NCI-H187 treated with DMSO at 0.1 percent for 48 hours (cell line): ENCODE measurements at places on chromosomes 16 and 17.

DNA sequence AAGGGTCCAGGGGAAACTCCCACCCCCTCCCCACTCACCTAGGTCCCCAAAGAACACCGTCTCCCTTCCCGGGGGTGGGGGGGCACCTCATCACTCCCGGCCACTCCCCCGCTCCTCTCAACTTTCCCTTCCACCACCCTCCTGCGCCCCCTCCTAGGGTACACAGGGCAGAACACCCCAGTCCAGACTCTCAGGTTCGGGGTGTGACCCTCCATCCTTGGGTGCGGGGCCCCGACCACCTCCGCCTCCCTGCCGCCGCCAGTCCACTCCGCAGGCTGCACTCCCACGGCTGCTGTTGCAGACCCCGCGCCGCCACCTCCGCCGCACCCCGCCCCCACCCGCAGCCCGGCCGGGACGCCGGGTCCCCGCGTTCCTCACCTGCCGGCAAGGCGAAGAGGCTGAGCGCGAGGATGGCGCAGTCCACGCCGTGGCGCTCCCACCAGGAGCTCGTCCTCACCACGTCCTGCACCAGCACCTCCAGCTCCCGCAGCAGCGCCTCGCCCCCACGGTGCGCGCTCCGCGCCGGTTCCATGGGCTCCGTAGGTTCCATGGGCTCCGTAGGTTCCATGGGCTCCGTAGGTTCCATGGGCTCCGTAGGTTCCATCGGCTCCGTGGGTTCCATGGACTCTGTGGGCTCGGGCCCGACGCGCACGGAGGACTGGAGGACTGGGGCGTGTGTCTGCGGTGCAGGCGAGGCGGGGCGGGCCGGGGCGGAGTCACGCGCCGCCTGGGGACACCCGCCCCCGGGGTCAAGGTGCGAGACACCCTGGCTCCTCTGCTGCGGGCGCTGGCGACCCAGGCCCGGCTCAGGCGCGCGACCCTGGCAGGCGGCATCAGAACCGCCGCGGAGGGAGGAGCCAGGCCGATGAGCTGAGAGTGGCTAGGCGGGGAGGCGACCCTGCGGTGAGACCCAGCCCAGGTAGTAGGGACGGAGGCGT is at the start of gene FADS6:
FADS6 (minus strand) TSS at position 660 of the 938 bp plus-strand sequence; CDS start at position 622, 38 bp downstream.
- DNase-seq: no peak

DNA sequence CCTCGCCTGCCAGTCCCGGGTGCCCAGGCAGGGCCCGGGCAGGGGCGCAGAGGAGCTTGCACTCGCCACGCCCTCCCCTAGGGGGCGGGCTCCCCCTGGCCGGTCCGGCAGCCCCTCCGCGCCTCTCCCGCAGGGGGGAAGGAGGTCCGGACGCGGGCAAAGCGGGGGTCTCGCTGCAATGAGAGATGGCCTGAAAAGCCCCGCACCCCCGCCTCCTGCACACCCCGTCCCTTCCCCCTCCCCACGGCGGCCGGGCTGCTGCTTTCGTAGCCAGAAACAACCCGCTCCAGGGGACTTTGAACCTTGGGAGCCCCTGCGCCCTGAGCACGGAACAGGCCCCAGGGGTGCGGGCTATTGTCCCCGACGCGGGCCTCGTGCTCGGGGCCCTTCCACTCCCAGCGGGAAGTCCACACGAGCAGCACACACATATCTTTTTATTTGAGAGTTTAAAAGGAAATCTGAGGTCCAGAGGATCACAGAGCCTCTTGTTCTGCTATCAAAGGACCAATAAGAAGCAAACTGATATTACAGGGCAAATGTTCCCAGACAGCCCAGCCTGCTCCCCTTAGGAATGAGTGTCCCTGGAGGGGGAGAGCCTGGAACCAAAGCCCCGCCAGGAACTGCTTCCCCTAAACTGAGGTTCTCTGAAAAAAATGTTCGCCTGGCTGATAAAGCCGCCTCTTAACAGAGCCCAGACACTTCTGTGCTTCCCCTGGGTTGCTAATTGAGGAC is 5.8 kb upstream of the CBX4 start:
- no peak for DNase-seq

DNA sequence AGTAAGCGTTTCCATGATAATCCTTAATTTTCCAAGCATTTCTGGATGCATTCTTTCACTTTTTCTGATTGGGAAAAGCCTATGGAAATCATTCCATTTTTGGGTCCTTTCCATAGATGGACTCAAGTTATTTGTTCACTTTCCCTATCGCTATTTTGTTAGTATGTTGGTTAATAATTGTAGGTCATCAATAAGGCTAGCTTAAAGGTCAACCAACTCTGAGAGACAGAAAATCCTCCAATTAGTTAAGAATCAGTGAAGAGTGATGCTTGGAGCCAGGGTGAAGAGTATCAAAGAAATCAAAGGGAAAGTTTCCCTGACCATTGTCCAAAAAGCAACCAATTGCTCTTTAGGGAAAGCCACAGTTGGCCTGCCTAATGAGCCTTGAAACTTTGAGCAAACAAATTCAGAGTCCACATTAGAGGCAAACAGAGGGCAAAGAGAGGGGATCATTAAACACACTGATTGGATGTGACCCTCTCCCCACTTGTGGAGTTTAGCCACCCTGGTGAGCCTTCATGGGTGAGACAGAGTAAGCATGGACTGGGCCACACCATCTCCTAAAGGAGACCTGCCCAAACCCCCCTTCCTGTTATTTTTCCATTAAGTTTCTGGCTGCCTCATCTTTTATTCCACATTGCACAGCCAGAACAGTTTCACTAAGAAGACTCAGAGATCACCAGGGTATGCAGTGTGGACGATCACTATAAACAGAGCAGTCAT is 133.4 kb upstream of the DYNLRB2 start:
- no peak for DNase-seq

- no peak for DNase-seq
These were observed 76.0 kb downstream of the VMP1 start for GRCh38 chr17:59783221-59784047.

DNA sequence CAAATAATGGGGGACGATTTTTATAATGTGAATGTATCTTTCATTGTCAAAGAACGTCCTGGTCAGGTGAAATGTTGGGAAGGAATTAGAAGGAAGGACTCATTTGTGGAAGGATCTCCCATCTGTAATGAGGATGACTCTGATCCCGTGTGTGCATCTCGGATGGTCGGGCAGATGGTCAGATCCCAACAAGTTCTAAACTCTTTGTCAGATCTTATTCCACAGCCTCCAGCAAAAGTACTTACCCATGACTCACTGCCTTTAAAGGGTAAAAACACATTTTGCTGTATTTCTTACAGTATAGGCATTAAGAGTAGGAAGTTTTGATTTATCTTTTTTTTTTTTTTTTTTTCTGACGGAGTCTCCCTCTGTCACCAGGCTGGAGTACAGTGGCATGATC is 539 bp upstream of the KRTAP4-8 start:
- no peak for DNase-seq

GRCh38 chr16:49459953-49460735 is 86.5 kb downstream of the C16orf78 start:
- DNase-seq: no peak

GRCh38 chr17:1365445-1366039 is 34.5 kb downstream of the YWHAE start:
- peak; percentile 1 for DNase-seq

- no peak for DNase-seq
These were observed 10.9 kb upstream of the CXCL16 start for GRCh38 chr17:4750606-4751005.

GRCh38 chr17:75476271-75476671 is 19.8 kb downstream of the TMEM94 start:
- no peak for DNase-seq

- DNase-seq: no peak
These were observed 76.8 kb downstream of the ABCA8 start for GRCh38 chr17:68878226-68878885.

DNA sequence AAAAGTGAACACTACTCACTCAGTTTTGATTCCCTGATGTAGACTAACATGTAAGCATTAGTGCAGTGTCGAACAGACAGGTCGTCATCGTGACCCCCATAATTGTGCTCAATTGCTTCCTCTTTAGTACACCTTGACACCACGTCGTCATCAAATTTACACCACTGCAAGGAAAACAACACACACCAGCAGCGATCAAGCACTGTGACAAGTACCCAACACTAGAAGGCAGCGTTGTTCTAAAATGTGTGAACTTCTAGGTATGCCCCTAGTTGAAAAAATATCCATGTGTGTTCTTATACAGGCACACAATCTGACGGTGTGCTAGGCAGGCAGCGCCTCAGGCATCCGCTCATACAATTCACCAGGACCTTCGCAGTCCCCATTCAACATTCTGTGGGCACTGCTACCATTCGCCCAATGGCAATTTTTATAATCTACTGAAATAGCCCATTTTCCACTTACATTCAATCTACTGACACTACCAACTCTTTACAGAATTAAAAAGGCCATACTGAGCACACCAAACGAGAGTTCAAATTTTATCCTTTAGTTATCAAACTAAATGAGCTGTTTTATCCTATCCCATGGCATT is 23.1 kb downstream of the LITAFD start:
- DNase-seq: no peak

DNA sequence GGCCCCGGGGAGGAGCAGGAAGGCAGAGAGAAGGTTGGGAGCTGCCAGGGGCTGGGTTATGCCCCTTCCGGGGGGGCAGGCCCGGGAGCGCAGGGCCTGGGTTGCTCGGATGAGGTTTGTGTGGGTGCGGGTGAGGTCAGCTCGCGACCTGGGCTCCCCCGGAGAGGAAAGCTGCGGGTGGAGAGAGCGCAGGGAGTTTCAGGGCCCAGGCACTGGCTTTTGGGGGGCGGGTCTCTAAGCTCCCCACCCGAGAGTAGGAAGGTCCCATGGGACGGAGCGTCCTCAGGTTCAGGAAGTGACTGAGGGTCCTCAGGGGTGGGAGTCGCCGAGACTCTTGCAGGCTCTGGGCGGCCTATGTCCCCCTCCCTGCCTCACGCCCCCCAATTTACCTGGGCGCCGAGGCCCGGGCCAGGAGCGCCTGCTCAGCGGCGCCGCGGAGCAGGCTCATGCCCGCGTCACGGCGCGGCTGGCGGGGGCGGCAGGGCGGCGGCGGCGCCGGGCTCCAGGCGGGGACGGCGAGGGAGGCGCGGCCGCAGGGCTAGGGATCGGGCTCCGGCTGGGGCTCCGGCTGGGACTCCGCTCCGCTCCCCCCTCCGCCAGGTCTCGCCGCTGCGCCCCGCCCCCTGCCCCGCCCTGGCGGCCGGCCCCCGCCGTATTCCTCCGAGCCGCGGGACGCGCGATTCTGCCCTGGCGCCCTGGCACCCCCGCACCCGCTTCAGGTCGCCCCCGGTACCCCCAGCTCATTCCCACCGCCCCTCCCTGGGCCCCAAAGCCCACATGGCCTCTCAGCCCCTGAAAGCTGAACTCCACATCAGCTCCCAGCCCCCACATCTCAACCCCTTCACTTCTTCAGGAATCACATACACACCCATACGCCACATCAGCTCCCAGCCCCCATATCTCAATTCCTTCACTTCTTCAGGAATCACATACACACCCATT is at the start of gene DOK4:
DOK4 (minus strand) TSS at position 578 of the 942 bp plus-strand sequence. CDS start 6,986 bp downstream, outside the sequence.
- no peak for DNase-seq

DNA sequence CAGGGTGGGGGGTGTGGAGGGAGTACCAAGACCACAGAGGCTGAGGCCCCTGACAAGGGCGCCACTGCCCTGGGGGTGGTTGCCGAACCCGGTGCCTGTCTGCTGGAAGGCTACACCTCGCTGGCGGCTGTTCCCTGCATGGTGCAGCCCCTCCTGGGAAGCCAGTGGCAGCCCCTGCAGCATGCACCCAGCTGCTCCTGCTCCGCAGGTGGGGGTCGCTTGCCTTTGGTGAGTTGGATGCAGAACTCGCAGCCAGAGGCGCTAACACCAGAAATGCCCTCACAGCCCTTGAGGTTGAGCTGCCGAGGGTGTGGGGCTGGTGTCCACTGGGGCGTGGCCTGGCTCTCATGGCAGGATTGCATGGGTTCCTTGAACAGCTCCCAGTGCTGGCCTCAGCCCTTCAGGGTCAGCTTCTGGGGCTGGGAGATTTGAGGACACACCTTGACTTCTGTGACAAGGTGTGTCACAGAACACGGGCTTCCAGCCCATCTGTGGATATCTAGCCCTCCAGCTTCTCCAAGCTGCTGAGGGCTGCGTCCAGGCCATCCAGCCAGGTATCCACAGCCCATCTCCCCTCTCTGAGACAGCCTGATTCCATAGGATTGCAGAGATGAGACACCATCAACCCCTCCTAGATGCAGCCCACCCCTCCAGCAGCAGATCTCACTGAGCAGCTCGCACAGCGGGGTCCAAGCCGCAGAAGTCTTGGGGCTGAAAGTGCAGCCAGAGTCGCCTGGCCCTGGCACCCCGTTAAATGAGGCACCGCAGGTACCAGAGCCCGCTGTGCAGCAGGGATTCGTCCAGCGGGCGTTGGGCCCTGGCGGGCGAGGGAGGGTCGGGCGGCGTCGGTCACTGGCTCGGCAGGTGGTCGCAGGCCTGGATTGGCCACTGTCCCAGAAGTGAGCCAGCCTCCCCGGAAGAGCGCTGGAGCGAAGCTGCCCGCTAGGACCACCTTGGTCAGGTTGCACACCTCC is 586.3 kb downstream of the KCNJ18 start:
- no peak for DNase-seq

GRCh38 chr17:48378708-48379392 is 51.2 kb downstream of the SKAP1 start:
- DNase-seq: no peak

DNA sequence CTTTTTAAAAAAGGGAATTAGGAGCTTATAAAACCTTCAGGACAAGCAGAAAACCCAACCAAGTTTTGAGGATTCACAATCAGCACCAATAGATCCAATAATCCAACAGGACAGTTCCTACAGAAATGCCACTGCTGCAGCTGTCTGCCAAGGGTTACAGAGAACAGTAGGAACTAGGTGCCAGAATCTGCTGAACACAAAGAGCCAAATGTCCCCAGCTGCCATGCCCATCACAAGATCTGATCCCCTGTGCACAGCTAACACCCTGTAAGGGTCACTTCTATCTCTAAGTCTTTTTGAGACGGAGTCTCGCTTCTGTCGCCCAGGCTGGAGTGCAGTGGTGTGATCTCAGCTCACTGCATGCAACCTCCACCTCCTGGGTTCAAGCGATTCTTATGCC is 262.3 kb downstream of the STX8 start:
- no peak for DNase-seq

- DNase-seq: no peak
These were observed 6.6 kb downstream of the HIC1 start for GRCh38 chr17:2061441-2061958.

GRCh38 chr17:64278614-64279013 is 15.6 kb upstream of the TEX2 start:
- no peak for DNase-seq

- DNase-seq: peak; percentile 0
These were observed 13.3 kb downstream of the MIS12 start for GRCh38 chr17:5499476-5500231.

GRCh38 chr17:42484304-42484703 is 25.6 kb downstream of the ATP6V0A1 start:
- no peak for DNase-seq

DNA sequence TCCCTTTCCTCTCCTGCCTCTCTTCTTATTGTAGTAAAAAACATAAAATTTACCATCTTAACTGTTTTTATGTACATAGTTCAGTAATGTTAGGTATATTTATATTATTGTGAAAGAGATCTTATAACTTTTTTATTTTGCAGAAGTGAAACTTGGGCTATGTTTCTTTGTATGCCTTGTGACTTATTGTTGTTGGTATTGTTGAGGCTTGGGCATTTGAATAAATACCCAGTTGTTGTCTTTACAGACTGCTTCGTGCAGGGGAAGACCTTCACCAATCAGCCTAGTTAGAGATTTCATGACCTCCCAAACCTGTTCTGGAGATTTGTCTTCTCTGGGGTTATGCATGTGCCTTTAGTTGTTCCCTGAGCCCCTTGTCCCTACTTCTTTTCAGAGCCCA is 31.9 kb downstream of the REXO5 start:
- no peak for DNase-seq

GRCh38 chr17:56176091-56176490 is 22.8 kb downstream of the ANKFN1 start:
- no peak for DNase-seq

GRCh38 chr17:66403846-66404556 is 101.6 kb downstream of the PRKCA start:
- no peak for DNase-seq
